ENCODE measurements at places on chromosomes 6 and 20.
A peak's percentile ranks its signal among the peaks of the same experiment; 100 is the strongest.

DNA sequence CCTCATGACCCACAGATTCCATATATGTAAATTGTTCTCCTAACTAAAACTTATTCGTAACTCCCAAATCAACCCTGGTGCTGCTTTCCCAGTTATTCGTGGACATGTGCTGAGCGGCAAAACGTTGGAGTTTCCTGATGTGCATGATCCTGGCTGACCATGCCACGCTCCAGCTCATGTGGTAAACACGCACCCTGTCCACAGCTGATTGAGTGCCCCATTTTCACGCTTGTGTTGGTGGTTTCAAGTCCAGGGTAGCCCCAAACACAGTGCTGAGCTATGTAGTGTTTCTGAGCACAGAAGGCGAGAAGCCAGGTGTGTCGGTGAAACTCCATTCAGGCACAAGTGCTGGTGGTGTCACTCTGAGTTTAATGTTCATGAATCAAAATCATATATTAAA lies 19.1 kb upstream of the FOXC1 start:
- DNase-seq, result no peak

GRCh38 chr6:6287415-6287814 lies 33.0 kb downstream of the F13A1 start:
- no peak for DNase-seq

GRCh38 chr6:80425089-80425823 lies 318.8 kb downstream of the BCKDHB start:
- DNase-seq, result peak; percentile 100

DNA sequence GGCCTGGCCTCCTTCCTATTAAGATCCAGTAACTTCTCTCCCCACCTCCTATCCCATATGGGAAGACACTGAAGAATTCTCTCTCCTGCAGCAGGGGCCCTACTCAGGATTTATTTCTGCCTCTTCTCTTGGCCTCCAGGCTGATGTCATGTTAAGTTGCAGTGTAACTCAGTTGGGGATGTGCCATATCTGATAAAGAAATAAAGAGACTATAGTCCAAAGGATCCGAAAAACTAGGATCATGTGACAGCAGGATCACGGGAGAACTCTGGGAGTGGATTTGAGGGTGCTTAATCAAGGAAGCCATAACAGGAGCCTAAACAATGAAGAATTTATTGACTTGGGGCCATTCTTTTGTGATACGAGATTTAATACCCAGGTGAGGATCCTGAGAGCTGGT lies 38.5 kb upstream of the TGM6 start:
- DNase-seq, result no peak

DNA sequence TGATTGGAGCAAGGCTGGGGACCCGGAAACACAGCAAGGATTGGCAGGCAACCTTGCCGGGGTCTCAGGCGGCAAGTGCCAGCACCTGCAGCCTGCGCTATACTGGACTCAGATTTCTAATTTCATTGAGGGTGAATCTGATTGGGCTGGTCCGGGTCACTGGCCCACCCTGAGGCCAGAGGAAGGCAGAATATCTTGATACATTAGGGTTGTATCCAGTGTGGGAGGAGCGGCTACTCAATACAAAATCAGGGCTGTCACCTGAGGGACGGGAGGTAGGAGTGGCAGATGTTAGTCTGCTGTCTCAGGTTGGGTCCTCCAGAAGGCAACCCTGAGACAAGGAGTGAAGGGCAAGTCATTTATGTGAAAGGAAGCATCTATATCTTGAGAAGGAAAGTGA lies 40.7 kb downstream of the BFSP1 start:
- DNase-seq, result no peak

- DNase-seq, result no peak
Measured at GRCh38 chr20:4709261-4710105, 12.2 kb upstream of the PRND start.

DNA sequence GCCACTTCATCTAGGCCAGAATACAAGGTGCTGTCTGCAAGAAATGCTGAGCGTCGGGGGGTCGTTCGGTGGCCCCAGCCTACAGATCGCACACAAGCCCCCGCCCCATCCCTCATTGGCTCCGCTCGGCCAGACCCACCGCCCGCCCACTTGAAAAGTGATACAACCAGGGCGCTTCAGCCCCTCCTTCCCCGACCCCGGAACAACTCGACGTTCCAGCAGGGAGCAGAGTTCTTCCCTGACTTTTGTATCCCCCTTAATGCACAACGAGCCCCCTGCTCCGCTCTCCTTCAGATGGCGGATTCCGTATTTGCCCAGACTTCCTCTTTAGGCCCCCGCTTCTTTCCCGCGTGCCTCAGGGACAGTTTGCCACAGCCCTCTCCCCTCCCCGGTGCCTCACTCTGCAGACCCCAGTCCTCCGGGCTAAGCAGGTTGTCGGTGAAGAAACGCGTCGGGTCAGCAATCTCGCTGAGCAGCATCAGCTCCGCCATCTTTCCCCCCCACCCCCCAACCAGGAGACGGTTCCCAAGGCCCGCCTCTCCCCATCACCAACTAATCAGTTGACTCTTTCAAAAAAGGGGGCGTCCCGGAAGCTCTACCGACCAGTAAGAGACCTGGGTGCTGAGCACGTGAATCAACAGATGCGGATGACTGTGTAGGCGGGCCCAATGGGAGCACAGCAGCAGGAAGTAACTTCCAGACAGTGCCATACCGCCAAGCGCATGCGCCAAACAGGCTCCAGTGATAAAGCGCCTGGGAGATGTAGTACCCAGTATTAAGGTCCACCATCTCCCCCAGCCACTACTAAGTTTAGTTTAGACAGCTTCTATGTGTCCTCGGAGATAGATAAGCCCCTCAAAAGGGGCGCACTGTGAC lies at the start of gene ATF6B:
TSS of gene ATF6B (minus strand) at position 530 of the 876 bp plus-strand sequence. CDS start at position 491, 39 bp downstream.
- peak; percentile 100 for DNase-seq

- DNase-seq, result no peak
Measured at GRCh38 chr6:149234051-149234962, 83.2 kb upstream of the TAB2 start.

Data from AG10803 (cell line).